ENCODE measurements at places on chromosomes 3 and 15.

- peak; percentile 77 for DNase-seq
Measured at GRCh38 chr15:36109943-36110658, 469.3 kb upstream of the CDIN1 start.

- no peak for DNase-seq
Measured at GRCh38 chr15:84656972-84657371, 1.0 kb downstream of the NMB start.

DNA sequence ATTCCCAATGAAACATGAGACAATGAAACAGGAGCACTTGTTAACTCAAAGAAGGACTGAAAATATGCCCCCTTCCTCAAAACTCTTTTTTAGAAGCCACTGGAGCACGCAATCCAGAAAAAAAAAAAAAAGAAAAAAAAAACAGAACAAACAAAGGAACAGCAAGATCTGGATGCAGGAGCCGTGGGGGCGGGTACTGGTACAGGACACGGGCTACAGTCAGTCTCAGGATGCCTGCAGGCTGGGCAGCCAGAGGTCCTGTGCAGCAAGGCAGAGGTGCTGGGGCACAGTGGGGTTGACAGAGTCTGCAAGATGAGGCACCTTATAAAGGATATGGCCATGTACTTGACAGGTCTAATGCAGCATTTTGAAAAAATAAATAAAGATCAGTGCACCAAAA lies 22.3 kb upstream of the ALDH1L1 start:
- no peak for DNase-seq

- no peak for DNase-seq
Measured at GRCh38 chr15:80211976-80212375, 40.0 kb downstream of the CTXND1 start.

DNA sequence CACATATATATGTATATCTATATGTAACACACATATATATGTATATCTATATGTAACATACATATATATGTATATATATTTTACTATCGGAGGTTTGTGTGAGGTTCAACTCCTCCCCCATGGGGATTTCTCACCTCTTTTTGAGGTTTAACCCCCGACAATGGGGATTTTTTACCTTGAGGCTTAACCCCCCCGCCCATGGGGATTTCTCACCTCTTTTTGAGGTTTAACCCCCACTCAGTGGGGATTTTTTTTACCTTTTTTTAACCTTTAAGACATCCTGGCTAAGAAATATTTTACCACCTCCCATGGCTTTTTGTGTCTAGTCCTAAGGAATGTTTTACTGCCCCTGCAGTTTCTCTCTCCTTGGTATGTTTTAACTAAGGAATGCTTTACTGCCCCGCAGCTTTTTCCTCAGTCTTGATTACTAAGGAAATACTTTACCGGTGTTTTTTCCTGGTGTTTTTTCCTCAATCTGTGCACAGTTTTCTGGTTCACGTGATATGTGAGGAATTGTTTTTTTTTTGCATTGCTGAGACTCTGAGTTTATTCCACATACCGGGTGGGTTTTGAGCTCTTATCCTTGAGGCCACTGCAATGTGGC lies 185.2 kb downstream of the KLF13 start:
- no peak for DNase-seq

DNA sequence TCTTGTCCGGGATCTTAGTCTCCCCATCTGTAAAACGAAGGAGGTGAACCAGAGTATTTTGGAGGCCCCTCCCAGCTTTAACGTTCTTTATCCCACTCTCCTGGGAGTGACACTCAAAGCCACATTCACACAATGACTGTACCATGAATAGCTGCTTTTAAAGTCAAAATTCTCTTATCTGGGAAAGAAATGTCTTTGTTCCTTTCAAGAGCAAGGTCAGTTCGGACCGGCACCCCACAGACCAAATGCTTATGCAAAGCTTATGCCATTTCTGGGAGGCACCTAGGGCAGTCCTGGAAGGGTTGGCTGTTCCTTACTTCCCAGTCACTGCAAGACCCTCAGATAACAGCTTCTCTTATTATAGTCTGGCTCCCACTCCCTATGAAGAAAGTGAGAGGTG lies 53.5 kb upstream of the WNT5A start:
- no peak for DNase-seq

GRCh38 chr15:81133782-81134461 lies at the start of gene CFAP161:
Gene CFAP161 (plus strand): TSS chr15:81134270. CDS start chr15:81134330, 60 bp downstream.
- peak; percentile 66 for DNase-seq

- peak; percentile 89 for DNase-seq
Measured at GRCh38 chr3:172467170-172467824, 19.0 kb upstream of the GHSR start.
